Bronchial epithelial cell (primary cell): ENCODE measurements at places on chromosomes 5 and 9. TPM values are rescaled to one million over a fixed set of nuclear protein-coding genes. Genes with fewer than 3 reads are reported as not detected.
A peak's percentile ranks its signal among the peaks of the same experiment; 100 is the strongest.

The ST8SIA4 gene
- under 0.01 TPM in 2 replicates for total RNA-seq

GRCh38 chr9:131583337-131583645 lies 38.0 kb downstream of the PRRT1B start:
- no peak for DNase-seq

- no peak for DNase-seq
These were observed 30.0 kb upstream of the GSN start for GRCh38 chr9:121237916-121238315.

DNA sequence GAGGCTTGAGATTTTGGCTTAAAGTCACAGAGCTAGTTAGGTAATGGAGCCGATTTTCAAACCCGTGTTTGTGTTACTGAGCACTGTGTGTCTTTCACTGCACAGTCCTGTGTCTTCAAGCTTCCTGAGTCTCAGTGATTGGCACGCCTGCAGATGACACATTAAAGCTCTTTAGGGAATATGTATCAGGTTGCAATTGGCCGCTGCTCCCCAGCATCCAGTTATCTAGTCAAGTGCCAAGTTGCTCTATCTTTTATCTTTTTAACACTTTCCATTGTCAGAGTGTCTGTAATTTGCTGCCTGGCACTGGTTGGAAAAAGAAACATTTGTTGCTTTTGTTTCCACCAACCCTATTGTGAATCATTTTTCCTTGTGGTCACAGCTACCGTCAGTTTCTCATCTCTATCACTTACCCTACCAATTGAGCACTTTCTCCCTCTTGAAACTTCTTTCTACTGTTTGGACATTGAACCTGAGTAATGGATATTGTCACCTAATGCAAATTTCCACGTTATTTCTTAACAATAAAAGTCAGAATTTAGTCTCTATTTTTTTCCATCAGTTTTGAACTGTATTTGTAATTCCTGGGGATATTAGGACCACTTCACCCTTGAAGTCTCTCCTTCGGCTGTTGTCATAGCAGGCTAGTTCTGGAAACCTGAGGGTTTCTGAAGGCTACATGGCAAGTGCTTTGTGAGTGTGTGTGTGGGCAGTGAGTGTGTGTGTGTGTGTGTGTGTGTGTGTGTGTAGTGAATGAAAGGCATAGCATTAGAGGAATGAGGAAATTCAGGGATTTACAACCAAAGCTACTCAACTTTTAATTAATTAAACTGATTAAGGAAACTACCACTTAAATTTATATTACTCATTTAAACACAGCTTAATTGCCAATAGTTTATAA lies 274.3 kb downstream of the ISL1 start:
- DNase-seq = no peak

- peak; percentile 24 for DNase-seq
These were observed 72.5 kb downstream of the APTX start for GRCh38 chr9:32928912-32929311.

GRCh38 chr5:51632027-51632426 lies 248.8 kb downstream of the ISL1 start:
- DNase-seq = no peak

DNA sequence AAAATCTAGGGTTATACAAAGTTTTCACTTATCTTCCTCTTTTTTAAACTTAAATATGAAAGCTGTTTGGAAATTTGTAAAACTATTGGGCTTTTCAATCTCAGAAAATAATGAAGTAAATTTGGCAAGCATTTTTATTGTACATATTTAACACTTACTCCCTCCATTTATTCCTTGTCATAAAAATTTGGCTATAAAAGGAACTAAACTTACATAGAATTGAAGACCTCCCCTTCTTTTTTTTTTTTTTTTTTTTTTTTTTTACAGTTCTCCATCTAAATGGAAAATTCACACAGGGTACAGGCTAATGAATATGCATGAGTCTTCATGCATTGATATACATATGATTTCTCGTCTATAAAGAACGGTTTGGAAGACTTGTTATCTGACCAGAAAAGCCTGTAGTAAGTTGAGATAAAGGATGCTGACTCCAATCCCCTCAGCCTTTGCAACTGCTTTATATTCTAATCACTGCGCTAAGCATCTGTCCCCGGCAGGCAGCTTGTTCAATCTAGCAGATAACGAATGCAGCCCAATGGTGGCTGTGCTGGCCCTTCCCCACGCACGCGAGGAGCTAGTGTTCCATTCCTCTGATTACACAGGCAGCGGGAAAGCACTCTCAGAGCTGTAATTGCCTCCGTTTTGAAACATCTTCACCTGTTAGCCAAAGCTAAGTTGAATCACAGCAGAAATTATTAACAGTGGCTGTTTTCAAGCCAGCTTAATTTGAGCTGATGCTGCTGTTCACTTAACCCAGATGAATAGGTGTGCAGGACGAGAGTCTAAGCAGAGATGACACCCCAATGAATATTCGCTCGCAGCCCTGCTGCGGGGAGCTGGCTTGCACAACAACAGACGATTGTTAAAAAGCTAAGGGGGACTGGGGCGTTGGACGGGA lies 453.8 kb upstream of the ZNF608 start:
- DNase-seq = no peak

DNA sequence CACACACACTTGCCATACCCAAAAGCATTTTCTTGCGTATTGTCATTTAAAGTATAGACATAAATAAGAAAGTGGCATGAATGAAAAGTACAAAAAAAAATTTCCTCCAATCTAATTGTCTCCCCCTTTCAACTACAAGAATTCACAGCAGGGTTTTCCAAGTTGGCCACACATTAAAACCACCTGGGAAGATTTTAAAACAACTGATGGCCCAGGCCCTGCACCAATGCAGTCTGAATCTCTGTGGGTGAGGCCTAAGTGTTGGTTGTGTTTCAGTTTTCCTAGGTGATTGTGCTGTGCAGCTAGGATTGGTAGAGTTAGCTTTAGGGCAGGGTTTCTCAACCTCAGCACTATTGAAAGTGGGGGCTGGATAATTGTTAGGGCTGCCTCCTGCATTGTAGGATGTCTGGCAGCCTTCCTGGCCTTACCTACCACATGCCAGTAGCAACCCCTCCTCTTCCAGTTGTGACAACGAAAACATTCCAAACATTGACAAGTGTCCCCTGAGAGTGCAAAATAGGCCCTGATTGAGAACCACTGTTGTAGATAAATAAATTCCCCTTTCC lies 337.1 kb downstream of the KIAA0825 start:
- no peak for DNase-seq

The COL5A1 gene
- 0.90 and 6.3 TPM in 2 replicates for total RNA-seq

The PCDHA2 gene
- total RNA-seq = under 0.01 TPM in 1 of 2 replicates, not detected in the other

DNA sequence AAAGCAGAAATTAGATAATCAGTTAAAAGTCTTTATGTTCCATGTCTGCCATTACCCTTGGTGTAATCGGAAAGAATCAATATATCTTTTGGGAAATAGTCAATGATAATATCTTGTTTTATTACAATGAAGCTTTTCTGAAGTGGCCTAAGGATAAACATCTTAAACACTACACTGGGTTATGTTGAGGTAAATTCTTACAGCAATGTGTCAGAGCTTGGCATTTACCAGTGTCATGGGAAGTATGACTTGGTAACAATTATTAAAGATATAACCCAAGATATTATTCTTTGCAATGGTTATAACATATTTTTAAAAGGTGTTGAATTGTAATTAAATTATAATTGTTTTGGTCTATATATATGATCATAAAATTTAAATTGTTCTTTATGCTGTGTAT lies 84.7 kb downstream of the CFAP95 start:
- no peak for DNase-seq

The TTC23L gene
- total RNA-seq = under 0.01 and 0.26 TPM in 2 replicates

The TMOD1 gene
- not detected in 2 replicates for total RNA-seq

DNA sequence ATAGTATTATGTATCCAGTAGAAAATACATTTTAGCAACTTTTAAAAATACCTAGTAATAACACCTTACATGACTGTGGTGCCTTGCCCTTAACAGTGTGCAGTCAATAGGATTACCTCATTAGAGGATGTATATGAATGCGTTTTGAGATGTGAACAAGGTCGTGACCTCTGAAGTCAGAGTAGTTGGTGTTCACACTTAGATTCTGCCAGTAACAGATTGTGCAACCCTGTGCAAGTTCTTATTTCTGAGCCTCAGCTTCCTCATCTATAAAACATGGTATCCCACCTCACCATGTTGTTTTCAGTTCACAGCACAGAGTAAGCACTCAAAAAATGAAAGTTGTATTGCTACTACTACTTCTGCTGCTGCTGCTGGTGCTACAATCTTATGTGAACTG lies 347.3 kb downstream of the KDM4C start:
- DNase-seq = no peak

GRCh38 chr5:18393565-18394442 lies 759.5 kb downstream of the TAF11L14 start:
- DNase-seq = peak; percentile 61

GRCh38 chr9:137965177-137965795 lies 87.7 kb downstream of the CACNA1B start:
- no peak for DNase-seq

- no peak for DNase-seq
These were observed 73.0 kb downstream of the RASEF start for GRCh38 chr9:82989929-82990328.

The STOM gene
- total RNA-seq = 215 and 356 TPM in 2 replicates

DNA sequence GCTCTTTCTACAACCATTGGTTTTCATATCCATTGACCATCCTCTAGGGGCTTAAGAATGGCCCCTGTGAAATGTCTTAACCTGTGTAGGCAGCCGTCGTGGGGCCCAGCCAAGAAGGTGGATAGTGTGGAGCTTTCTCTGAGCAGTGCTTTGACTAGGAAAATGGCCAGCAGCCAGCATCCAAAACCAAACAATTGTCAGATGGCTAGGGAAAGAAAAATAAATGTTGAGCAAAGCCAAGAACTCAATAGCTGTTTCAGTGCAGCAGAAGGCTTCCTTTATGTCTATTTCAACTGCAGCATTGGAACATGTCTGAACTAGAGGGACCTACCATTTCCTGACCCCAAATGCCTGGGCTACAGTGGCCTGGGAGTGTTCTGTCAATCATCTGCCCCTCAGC lies 374.9 kb downstream of the TLE4 start:
- DNase-seq = no peak

DNA sequence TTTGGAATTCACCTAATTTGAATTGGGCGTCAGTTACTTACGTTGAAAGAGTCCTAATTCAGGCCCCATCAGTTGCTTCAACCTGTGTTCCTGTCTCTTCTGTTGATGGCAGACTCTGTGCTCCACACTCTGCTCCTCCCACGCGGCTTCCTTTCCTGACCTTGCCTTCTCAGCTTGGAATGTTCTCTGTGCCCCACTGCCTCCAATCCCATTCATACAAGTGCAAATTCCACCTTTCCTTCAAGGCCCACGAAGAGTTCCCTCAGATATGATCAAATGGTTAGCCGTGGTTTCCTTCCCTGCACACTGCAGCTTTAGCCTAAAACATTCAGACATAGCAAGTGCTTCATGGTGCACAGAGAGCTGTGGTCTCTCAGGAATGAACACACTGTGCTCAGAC lies 65.7 kb downstream of the SREK1 start:
- DNase-seq = no peak

GRCh38 chr5:14513266-14513665 lies 68.3 kb upstream of the OTULINL start:
- DNase-seq = no peak

DNA sequence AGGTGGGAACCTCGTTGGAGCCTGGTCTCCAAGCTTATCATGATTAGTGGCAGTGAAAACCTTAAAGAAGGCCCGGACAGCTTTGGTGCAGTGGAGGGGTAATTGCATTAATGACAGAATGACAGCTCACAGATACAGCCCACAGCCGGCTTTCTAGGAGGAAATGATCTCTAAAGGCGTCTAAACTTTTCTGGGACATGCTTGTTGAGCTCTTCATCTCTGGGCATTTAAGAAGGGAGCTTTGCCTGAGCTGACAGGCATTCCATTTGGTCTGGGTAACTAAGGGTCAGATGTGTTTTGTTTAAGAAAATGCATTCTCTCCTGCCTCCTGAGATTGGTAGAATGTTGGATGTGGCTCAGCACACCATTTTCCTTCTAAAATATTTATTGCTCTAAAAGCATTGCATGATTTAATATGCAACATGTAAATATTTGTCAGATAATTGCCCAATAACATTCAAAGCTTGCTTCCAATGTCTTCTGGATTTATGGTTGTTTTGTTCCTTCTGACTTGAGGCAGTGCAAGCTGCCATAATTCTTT lies 4.0 kb downstream of the ANKRD33B start:
- no peak for DNase-seq

The C9orf153 gene
- 0.26 TPM in 2 replicates for total RNA-seq

The SPATA31E1 gene
- total RNA-seq = not detected in 2 replicates

DNA sequence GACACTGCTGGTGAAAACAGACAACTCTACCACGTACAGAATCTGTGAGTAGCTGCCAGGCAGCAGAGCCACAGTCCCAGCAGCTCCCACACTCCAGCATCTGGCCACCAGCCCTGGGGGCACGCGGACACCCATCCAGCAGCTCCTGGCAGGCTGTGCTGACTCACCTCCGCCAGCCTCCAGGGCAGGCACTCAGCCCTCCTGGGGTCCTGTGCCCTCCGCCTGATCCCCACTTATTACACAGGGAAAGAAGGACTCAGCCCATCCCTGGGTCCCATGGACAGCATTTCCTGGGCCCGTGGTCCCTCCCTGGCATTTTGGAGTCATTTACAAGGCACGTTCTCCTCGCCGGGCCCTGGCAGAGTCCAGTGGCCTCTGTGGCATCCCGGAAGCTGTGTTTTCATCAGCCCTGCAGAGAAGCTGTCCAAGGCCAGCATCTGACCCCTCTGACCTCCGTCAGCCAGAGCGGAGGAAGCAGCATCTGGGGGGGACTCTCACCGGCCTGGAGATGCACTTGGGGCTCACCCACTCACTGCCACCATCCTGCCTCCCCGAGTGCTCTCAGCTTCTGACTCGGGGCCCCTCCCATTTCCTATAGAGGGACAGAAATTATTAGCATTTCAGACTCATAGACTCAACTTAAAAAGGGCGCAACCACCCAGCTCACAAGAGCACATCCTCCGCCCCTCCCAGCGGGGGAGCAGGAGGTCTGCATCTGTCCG lies 21.6 kb downstream of the PAEP start:
- DNase-seq = no peak

The STPG3 gene
- total RNA-seq = not detected in 2 replicates

The HMCN2 gene
- total RNA-seq = under 0.01 TPM in 2 replicates

DNA sequence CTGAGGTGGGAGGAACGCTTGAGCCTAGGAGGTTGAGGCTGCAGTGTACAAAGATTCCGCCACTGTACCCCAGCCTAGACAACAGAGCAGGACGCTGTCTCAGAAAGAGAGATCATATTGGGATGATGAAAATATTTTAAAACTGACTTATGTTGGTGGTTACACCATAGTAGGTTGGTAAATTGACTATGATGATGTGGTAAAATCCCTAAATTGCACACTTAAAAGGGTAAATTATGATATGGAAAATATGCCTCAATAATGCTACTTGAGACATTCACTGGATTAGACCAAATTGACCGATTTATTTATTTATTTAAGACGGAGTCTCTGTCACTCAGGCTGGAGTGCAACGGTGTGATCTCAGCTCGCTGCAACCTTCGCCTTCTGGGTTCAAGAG lies 21.9 kb upstream of the TOR1B start:
- no peak for DNase-seq

GRCh38 chr9:74765481-74765971 lies 122.2 kb downstream of the TRPM6 start:
- DNase-seq = no peak

The MOB3B gene
- total RNA-seq = 0.38 and 1.1 TPM in 2 replicates

DNA sequence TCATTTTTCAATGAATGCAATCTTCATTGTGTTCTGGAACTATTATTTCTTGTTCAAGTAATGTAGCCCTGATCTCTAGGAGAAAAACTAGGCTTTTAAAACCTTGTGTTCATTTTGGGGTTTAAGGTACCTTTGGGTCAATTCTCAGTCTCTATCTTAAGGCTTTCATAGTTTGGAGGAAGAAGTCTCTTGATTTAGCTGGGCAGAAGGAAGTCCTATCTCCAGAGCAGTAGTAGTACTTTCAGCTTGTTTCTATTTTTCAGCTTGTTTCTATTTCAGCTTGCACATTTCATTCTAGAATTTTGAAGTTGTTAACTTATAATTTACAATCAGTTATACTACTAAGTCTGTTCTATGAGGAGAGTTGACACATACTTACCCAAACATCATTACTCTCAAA lies 15.2 kb downstream of the CSNK1G3 start:
- DNase-seq = no peak
